ENCODE measurements at places on chromosomes 1 and 21.

- no peak for DNase-seq
These were observed 1.0 kb downstream of the FAM78B start for GRCh38 chr1:166165661-166166328.

DNA sequence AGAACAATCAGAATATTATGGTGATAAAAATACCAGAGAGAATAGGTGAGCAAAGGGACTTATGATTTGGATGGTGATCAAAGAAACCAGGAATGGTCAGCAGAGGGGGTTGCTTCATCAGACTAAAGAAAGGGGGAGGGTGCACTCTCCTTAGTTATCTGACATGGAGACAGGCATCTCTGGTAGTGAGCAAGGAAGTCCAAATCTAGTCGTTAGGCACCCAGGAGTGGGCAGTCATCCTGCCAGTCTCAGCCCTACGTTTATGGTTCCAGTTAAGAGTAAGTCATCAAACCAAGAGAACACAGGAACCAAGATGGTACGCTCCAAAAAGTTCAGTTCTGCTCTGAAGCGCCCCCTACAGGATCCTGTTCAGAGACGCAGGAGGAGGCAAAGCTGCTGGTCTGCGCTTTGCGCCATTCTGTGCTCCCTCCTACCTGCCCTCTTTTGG is 28.6 kb downstream of the EBNA1BP2 start:
- no peak for DNase-seq

DNA sequence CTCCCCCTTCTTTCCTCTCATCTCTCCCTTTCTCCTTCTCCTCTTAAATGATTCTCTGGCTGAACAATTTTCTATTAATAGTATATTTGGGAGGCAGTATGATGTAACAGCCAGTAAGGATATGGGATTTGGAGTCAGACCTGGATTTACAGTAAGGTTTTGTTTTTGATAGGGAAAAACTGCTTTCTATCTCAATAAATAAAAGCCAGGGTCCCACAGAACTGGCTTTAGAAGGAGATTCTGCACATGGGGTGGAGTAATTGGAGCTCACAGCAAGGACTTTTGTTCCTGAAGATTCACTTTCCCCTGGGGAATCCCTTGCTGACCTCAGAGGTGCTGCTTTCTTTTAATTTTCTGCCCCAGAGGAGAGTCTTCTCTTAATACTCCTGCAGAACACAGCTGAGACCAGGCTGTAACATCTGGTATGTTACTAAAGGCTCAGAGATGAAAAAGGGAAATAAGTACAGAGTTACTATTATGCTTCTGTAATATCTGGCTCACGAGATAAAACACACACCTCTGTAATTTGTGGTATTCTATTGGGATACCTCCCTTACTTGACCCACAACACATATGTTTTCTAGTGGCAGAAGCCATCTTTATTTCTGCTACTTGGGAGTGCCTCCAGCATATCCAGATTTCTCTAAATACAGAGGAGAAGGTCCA is 13.4 kb downstream of the EPB41 start:
- no peak for DNase-seq

- DNase-seq, result no peak
These were observed 26.9 kb downstream of the PLEKHO1 start for GRCh38 chr1:150176593-150176992.

DNA sequence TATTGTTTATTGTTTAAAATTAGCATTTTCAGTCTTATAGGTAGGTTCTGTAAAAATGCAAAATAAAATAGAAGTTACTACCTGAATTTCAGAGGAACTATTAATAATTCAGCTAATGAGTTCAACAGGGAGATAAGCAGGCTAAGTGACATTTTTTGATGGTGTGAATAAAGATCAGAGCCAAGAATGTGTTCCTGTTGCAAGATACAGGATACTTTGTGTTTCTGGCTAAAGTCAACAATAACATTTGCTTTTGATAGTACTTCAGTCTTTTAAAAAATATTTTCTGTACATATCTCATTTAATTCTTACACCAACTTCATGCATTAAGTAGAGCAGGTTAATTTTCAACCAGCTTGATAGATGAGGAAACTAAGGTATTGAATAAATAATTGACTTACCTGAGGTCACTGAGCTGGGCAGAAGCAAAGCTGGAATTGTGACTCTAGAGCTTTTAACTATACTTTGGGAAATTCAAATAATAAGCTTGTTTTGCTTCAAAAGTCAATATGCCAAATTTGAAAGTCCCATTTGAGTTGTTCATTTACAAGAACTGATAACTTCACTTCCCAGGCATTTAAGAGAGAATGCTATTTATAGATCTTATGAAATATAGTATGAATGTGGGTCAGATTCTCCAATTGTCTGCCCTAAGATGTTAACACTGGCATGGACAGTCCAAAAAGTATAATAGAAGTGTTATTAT is 6.0 kb downstream of the GORAB start:
- no peak for DNase-seq

GRCh38 chr1:168972225-168972624 is 134.3 kb upstream of the ATP1B1 start:
- DNase-seq, result no peak

DNA sequence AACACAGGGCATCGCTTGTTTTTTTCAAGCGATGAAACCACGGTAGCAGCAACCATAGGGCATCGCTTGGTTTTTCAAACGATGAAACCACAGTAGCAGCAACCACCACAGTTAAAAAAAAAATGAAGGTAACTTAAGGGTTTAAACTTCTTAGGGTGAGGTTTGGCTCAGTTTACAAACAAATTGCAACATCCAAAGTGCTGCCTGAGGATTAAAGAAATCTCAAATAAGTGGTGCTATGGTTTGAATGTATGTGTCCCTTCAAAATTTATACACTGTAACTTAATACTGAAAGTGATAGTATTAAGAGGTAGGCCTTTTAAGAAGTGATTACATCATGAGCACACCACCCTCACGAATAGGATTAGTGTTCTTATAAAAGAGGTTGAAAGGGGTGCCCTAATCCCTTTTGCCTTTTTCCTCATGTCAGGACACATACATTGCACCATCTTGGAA is 6.4 kb upstream of the GBP5 start:
- DNase-seq, result no peak
